Tongue (tissue), 3 donors: ENCODE measurements at places on chromosomes 6 and 20.
A peak's percentile ranks its signal among the peaks of the same experiment; 100 is the strongest.

GRCh38 chr20:59273739-59274357 is 26.6 kb upstream of the EDN3 start:
- DNase-seq, result no peak

- DNase-seq, result no peak
Measured at GRCh38 chr6:110705543-110705942, 109.7 kb downstream of the CDK19 start.

- no peak for DNase-seq
Measured at GRCh38 chr20:51553897-51554486, 11.5 kb upstream of the NFATC2 start.

DNA sequence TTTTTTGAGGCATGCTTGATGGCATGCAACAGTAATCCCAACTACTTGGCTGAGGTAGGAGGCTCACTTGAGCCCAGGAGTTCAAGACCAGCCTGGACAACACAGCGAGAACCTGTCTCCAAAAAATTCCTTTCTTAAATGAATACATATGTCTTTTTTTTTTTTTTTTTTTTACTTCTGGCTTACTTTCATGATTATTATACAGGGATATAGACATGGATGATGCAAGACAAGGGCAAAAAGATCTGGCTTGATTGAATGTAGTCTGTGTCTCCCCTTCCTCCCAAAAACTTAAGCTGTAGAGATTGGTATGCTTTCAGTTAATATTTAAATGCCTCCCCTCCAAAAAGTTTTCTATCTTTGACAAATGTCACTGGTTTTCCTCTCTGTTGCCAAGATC is 7.6 kb downstream of the SNX3 start:
- no peak for DNase-seq

GRCh38 chr20:50469796-50470195 is 40.4 kb upstream of the PTPN1 start:
- DNase-seq, result no peak

GRCh38 chr20:13364278-13365170 is 143.4 kb downstream of the ISM1 start:
- DNase-seq, result no peak

DNA sequence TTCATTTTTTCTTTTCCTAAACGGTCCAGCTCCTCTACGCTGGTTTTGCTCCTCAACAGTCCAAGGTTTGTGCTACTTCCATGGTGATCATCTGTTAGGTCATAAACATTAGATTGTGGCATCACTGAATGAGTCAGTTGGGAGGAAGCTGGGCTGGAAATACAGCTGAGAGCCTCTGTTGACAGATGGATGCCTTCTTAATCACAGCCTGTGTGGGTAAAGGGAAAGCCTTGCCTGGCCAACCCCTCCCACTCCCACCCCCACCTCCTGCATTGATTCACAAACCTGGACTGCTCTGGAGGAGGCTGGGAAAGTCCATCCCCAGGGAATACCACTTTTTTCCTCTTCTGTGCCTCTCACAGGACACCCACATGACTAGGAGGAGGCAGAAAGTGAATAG is 180.6 kb upstream of the CCN2 start:
- peak; percentile 86 for DNase-seq

- DNase-seq, result no peak
Measured at GRCh38 chr6:38171997-38172738, 352.6 kb downstream of the ZFAND3 start.

DNA sequence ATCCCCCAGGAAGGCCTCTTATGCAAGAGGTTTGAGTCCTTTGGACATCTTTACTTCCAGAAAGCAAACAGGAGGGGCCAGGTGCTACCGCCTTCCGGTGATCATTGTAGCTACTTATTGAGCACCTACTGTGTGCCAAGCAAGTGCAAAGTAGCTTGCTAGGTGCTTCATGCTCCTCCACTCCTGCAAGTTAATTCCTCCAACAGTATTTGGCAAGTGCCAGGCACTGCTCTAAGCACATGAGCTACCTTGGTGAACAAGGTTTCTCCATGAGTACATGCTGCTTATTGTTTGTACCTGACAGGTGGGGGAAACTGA is 2.3 kb downstream of the CPNE5 start:
- DNase-seq, result no peak

DNA sequence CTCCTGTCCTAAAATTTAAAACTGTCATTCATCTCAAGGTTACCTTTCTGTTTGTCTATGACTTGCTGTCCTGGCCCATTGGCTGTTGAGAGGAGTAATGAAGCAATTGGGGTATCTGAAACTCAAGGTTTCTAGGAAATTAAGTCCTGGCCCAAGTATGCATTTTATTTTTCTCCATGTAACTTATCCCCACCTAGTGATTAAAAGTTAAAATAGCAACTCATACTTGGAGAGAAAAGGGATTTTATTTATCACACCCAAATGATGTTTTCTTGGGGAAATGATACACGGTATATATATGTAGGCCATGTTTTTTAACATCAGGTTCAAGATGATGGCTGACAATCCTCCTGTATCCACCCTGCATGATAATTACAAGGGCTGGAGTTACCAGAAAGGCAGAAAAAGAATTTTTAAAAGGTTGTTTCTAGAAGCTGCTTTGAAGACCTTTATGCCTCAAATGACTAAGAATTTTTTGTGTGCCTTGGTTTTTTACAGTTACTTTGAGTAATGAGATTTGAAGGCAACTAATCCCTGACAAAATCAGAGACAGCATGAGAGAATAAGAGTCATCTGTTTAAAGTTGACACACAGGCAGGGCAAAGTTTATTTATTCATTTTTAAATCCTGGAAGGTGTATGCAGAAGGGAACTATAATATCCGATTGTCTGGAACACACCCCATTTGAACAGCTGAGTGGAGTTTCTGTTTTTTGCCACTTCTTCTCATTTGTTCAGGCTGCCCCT is 28.9 kb upstream of the C6orf58 start:
- no peak for DNase-seq

DNA sequence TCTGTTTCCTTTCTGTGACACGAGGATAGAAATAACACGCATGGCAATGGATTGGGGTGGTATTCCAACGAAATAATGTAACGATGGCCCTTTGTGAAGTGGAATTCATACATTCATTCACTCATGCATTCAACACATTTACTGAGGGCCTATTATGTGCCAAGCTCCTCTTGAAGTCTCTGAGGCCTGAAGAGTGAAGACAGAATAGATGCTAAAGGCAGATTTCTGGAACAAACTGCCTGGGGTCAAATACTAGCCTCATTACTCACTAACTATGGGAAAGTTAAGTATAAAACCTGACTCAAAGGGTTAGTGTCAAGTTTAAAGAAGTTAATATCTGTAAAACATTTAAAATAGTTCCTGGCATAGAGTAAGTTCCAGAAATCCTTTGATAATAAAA is 279.6 kb upstream of the SULF2 start:
- no peak for DNase-seq

DNA sequence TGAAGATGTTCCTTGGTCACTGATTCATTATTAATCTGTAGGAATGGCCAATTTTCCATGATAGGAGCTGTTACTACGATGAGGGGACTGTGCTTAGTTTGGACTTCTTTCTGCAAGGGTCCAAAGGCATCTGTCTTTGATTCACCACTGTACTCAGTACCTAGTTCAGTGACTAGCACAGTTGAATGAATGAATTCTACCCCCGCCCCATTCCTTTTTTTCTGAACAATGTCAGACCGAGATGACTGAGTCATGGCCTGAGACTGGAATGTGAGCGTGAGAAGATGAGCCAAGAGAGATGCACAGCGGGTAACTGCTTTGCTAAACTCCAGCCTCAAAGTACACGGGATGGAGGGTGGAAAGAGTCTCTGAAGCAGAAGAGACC is 419 bp upstream of the SNHG17 start:
- DNase-seq, result no peak

- no peak for DNase-seq
Measured at GRCh38 chr20:64043768-64044167, 5.7 kb downstream of the SOX18 start.

- DNase-seq, result no peak
Measured at GRCh38 chr6:53109612-53110011, 39.0 kb downstream of the GCM1 start.

GRCh38 chr6:43957273-43957672 is 170.0 kb downstream of the MRPL14 start:
- no peak for DNase-seq

GRCh38 chr6:139539852-139540251 is 165.4 kb upstream of the CITED2 start:
- DNase-seq, result peak; percentile 65

- DNase-seq, result no peak
Measured at GRCh38 chr20:11170565-11170964, 496.8 kb upstream of the JAG1 start.

GRCh38 chr6:158338311-158339112 is 26.2 kb downstream of the TULP4 start:
- no peak for DNase-seq

DNA sequence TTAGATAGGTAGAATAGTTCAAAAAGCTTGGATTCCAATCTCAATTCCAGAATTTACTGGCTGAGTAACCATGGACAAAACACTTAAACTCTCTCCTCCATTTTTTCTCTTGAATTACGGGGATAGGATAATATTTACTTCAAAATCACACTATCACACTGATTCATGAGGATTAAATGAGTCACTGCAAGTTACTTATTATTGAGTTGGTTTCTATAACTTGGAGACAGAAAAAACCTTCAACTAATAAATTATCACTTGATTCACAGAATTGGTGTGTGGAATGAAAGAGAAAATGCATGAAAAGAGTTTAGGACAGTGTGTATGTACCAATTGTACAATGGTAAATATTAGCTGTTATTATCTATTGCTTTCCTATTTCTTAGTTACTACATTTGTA is 585.2 kb downstream of the PHF3 start:
- DNase-seq, result no peak

DNA sequence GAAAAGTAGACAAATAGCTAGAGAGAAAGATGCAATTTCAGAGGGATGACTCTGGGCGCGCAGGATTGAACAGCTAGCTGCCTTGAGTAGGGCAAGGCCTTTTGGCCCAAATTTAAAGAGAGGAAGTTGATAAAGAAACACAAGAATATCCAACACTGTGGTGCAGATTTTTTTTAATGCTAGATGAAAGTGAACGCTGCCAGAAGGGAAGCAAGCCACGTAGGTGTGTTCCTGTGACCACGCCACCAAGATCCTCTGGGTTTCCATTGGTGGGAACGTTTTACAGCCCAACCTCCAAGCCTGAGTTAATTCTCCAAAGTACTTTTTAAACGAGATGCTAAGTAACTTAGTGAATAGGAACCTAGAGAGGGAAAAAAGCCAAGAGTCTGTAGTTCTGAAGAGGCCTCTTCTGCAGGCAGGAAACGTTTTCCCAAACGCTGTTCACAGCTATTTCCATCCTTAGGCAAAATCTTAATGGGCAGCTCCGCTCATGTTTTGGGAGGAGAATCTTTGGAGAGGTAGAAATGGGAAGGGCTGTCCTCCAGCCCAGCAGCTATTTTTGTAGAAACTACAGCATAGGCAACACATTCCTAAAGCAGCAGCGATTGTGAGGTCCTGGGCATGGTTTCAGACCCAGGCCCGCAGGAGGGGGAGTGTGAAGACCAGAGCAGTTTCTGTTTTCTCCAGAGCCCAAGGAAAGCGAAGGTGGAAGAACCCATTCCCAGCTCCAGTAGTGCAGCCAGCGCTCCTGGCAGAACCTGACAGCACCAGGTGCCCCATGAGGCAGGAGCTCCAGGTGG is 8.2 kb downstream of the LY86 start:
- peak; percentile 66 for DNase-seq

DNA sequence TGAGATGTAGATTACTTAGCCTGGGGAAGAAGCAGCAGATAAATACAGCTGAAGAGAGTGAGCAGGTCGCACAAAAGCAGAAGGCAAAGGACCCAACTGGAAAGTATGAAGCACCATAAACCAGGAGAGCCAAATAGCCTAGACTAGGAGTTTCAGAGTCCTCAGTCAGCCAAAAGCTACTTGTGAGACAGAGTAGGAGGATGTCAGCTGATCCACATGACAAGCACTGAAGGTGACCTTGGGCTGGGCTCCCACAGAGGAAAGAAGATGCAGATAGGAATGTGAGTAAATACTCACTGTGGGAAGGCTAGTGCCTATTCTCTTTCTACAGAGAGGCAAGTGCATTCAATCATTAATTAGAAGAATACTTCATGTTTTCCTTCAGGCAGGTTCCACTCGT is 274.0 kb upstream of the POU3F2 start:
- no peak for DNase-seq

GRCh38 chr20:59087829-59088433 is 45.3 kb upstream of the PRELID3B start:
- DNase-seq, result peak; percentile 82

- no peak for DNase-seq
Measured at GRCh38 chr20:54063992-54064676, 6.3 kb downstream of the BCAS1 start.

- no peak for DNase-seq
Measured at GRCh38 chr20:35561671-35562070, 19.8 kb downstream of the ERGIC3 start.

DNA sequence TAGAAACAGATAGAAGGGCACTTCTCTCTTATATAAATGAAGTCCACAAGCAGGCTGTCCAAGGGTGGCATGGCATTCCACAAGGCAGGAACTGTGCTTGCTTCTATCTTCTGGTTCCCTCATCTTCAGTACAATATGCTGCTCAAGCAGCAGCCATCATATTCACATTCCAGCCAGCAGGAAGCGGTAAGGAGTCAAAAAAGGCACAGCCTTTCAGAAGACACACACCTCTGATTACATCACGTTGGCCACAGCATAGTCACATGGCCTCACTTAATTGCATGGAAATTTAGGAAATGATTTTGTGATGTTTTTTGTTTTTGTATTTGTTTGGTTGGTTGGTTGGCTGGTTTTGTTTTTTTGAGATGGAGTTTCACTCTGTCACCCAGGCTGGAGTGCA is 19.0 kb downstream of the REM1 start:
- DNase-seq, result no peak

DNA sequence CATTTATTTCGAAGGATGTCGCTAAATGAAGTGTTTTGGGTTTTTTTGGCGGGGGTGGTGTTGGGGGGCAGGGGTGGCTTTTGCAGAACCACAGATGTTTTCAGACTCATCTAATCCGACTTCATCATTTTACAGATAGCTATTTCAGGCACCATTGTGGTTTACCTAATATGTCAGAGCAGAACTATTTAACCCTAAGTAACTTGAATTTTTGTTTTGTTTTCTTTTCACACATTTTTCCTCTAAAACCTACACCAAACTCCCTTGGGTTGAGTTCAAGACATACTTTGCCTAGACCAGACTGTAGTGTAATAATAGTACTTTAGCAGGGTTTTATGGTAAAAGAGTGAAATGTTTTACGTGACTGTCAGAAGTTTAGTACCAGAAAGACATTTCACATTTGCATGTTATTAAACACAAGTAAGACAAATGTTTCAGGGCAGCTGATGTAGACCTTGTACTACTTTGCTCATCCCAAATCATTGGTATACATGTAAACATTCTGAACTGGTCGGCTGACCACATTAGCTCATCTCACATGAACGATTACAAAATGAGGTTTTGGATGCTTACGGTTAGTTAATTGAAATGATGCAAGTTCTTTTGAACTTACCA is 37.7 kb downstream of the MAP3K4 start:
- peak; percentile 14 for DNase-seq
